CD4-positive, alpha-beta T cell treated with Interleukin-2 at 100 ng/mL for 4 hours (primary cell): ENCODE measurements at places on chromosomes 1 and 21.
A peak's percentile ranks its signal among the peaks of the same experiment; 100 is the strongest.

DNA sequence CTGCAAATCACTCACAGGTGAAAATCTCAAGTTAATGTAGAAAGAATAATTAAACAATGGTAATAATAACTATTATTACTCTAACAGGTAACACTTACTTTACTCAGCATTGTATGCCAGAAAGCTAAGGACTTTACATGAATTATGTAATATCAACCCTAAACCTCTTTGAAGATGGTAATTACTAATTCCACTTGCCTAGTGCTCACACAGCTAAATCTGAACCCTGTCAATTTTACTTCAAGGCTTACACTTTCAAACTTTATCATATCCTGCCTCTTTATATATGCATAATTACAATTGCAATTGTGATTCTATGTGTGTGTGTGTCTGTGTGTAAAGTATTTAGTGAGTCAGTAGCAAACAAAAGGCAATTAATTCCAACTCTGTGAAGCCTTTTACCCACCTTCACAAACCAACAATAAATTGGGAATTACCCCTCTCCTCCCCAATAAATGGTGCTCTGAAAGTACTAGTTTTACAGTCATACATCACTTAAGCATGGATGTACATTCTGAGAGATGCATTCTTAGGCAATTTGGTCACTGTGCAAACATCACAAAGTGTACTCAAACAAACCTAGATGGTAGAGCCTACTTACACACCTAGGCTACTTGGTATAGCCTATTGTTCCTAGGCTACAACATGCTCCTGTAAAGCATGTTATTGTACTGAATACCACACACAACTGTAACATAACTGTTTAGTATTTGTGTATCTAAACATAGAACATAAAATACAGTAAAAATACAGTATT is 5.9 kb downstream of the ZNF644 start:
- no peak for DNase-seq

DNA sequence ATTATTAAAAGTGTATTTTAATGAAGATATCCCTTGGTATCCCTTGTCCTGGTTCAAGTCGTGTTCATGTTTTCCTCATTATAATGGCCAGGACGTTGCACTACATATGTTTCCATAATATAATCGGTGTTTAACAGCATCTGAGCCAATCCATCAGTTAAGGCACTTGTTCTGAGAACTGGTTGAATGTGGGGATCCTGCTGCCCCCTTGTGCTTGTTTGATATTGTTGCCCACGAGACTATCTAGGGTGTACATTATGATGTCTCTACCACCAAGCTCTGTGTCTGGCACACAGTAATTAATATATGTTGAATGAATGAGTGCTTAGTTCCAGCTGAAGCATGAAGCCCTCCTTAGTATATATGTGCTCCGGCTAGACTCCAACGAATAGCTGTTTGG is 193.0 kb downstream of the CACNA1E start:
- no peak for DNase-seq

GRCh38 chr1:1857096-1857703 is 33.7 kb downstream of the GNB1 start:
- DNase-seq: no peak

DNA sequence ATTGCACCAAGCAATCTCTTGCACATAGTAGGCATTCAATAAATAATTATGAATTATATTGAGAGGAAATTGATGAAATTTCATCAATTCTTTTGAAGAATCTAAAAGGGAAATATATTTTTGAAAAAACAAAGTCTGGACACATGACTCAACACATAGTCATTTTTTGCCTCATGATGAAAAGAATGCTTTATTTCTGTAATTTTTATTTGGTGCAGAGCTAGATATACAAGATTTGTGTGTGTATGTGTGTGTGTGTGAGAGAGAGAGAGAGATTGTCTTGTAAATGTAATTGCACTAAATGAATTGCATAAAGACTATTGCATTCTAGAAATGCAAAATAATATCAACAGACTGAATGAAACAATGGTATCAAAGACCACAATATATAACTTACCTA is 206.2 kb upstream of the C1orf87 start:
- no peak for DNase-seq

- no peak for DNase-seq
These were observed 392 bp downstream of the GSTM2 start for GRCh38 chr1:109668123-109668775.

DNA sequence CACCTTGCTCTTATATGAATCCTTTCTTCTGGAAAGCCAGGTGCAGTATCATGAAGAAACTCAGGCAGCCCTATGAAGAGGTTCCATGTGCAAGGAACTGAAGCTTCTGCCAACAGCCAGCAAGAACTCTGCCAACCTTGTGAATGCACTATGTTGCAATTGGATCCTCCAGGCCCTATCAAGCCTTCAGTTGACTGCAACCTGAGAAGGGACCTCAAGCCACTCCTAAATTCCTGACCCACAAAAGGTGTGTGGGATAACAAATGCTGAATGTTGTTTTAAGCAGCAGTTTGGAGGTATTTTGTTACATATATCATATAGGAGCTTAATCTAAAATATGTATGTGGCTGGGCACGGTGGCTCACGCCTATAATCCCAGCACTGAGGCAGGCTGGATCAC is 84.0 kb downstream of the RERE start:
- no peak for DNase-seq

DNA sequence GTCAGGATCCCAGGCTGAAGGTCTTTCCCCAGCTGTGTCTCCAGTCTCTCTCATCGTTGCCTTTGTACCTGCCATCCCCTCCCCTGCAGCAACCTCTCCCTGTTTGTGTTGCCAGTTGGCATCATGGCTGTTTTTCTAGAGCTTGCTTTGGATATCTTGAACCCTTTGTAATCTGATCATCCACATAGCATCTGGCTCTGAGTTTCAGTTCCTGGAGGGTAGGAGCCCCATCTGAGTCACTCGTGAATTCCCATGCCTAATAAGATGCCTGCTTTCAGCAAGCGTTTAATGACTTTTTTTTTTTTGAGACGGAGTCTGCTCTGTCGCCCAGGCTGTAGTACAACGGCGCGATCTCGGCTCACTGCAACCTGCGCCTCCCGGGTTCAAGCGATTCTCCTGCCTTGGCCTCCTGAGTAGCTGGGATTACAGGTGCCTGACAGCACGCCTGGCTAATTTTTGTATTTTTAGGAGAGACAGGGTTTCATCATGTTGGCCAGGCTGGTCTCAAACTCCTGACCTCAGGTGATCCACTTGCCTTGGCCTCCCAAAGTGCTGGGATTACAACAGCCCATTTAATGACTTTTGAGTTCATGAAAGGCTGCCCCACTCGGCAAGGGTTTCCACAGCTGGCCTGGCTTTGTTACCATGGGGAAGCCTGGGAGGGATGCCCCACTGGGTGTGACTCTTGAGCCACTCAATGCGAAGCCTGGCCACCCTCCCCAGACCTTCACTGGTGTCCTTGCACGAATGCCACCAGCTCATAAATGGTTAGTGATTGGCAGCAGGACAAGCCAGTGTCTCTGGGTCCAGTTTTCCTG is 11.9 kb downstream of the ALPL start:
- DNase-seq: no peak

GRCh38 chr21:21196087-21196486 is 197.9 kb downstream of the NCAM2 start:
- DNase-seq: no peak

- no peak for DNase-seq
These were observed 2.7 kb downstream of the SCCPDH start for GRCh38 chr1:246726881-246727280.

DNA sequence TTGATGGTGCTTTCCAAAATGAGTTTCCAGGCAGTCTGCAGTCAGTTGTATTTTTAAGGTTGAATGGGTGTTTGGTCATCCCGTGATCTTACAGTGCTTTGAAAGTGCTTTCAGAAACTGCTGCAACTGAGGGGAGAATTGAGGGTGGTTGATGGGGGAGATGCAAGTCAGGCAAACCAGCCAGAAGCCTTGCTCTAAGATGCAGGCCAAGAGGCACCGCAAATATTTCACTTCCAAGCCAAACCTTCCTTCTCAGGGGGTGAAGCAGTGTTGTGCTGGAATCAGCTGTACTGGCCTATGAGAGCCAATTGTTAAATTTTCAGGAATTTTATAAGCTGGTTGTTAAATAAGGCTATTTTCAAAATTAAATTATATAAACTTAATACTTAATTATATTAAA is 151.6 kb downstream of the KCNJ6 start:
- DNase-seq: no peak

GRCh38 chr1:35864813-35865212 is 18.2 kb upstream of the AGO1 start:
- no peak for DNase-seq

DNA sequence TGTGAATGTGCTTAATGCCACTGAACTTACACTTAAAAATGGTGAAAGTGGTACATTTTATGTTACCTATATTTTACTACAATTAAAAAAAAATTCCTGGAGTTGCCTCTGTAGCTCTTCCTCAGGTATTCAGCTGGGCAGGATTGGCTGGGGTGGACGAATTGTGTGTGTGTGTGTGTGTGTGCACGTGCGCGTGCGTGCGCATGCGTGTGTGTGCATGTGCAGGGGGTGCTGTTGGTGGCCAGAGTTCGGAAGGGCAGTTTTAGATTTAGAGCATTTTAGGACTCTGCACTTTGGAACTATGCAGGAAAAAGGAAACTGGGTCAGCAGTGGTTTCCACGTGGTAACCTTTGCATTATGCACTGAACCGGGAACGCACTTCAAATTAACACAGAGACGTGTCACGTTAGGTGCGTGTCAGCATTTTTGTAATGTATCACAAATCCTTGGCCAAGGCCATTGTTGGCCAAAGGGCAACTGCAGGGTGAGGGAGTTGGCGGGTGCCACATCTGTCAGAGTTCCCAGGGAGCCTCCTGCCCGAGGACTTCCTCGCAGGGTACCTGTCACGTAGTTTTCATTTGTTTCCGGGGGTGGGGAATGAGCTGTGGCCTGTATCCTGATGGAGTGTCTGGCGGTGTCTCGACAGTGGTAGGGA is 312.8 kb downstream of the CAMTA1 start:
- DNase-seq: no peak

- no peak for DNase-seq
These were observed 258.7 kb upstream of the DMRTA2 start for GRCh38 chr1:50681931-50682330.

DNA sequence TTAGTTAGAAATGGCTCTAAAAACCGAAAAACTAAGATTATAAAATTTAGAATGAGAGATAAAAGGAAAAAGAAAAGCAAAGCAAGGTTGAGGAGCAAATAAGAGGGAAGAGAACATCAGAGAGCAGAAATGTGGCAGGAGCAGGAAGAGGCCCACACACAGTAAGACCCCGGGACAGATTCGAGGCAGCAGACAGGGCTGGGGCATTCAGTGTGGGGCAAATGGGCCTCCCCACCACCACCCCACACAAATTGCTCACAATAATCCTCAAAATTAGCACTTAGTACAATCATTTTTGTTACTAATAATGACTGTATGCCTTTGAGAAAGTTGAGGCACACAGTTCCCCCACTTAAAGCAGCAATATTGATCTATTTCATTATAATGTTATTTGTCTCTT is 17.1 kb upstream of the SLC44A3 start:
- DNase-seq: no peak

DNA sequence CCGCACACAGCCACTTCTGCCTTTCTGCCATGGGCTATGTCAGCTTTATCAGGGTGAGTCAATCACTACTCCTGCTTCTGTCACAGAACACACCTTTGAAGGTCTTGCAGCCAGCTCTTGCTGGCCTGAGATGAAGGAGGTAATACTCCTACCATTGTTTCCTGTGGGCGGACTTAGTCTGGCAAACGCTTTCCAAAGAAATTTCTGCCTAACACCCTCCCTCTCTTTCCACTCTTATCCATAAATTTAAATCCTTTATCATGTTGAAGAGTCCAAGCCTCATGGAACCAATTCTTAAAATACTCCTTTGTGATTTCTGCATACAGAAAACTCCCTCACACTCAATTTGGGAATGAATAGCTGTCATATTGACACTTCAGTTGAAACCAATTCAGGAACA is 633.1 kb upstream of the CHRM3 start:
- no peak for DNase-seq

- DNase-seq: no peak
These were observed 544.6 kb downstream of the NEGR1 start for GRCh38 chr1:71737768-71738167.

DNA sequence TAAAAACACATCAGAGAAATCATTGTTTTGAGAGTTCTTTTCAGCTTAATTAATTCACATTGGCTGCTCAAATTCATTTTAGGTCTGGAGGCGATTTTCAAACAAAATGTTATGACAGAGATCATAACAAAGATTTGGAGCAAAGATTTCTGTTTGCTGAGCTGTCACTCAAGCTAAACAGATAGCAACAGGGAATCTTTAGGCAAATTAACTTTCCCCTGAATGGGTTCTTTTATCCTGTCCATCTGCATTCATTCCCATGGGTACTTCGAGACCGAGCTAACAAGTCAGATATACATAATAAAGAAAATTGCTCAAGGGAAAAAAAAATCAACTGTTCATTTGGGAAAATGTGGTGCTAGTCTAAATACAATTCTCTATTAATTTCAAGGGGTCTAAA is 30.2 kb upstream of the CA6 start:
- DNase-seq: no peak

DNA sequence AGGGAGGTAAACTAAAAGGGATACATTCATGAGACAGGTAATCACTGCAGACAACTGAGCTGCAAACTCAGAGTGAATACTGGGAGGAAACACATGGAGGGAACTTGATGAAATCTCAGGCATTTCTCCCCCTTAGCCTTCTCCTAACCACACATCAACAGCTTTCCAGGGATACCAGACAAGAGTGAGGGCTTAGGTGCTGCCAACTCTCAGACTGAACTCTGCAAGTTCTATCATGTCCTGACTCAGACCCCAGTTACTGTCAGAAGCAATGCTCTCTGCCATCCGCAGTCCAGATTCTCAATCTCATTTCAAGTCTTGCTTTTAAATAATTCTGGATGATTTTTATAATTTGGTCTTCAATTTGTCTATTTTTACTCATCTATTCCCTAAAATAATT is 267.3 kb downstream of the LTN1 start:
- no peak for DNase-seq

DNA sequence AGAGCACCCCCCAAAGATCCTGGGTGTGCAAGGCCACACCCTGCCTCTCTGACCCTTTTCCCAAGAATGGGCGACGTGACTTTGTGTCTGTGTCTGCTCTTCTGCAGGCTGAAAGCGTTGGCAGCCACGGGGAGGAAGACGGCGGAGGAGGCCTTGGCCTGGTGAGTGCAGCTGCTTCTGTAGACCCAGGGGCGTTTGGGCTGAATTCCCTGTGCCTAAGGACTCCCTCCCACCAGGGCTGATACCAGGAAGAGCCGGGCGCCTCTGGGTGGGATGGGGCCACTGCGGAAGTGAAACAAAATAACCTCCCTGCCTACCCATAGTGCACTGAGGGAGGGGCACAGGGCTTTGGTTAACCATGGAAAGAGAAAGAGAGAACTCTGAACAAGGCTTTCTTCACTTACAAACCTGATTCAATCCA is 2.5 kb downstream of the UBASH3A start:
- DNase-seq: peak; percentile 56
